Stimulated activated CD8-positive, alpha-beta memory T cell treated with anti-CD3 and anti-CD28 coated beads, Interleukin-12 subunit alpha, Interleukin-12 subunit beta, amount 100 ng/mL, for 4 hours (primary cell): ENCODE measurements at places on chromosomes 16 and 17.

- no peak for DNase-seq
These were observed 173.0 kb downstream of the KATNIP start for GRCh38 chr16:27722892-27723450.

GRCh38 chr16:84141143-84141670 lies 3.8 kb downstream of the HSDL1 start:
- no peak for DNase-seq

DNA sequence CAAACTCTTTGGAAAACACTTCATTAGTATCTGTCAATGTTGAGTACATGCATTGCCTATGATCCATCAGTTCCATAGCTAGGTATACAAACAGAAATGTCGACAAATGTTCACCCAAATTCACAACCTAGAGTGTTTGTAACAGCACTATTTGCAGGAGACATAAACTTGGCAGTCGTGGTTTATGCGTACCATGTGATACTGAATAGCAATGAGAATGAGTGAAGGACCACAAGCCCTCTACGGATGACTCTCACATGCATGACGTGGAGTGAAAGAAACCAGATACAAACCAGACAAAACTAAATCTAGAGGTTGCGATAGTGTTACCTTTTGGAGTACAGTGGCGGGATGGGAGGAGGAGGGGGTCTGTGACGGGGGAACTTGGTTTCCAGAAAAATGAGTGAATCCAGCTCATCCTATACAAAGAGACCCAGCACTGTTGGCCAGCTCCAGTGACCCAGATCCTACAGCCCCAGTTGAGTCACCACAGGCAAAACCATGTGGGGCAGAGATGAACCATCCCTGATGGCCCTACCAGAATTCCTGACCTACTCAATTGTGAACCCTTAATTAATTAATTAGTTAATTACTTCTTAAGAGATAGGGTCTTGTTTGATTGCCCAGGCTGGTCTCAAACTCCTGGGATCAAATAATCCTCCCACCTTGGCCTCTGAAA lies 15.9 kb upstream of the ULK2 start:
- no peak for DNase-seq

DNA sequence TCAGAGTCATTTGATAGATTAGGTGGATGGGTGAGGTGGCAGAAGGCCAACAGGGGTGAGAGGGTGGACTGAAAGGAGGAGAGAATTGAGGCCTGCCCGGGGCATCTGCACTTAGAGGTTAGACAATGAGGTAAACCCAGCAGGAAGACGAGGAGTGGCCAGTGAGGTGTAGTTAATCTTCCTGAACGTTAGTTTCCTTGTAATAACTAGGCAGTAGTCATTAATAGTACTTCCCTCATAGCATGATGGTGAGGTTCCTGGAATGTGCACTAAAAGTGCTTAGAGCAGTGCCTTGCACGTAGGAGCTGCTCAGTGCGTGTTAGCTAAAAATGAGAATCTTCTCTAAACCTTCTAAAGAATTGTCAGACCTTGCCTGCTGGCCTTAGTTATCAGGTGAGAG lies 13.5 kb upstream of the KSR1 start:
- DNase-seq: no peak

GRCh38 chr16:27118526-27118925 lies 51.8 kb downstream of the C16orf82 start:
- DNase-seq: no peak

DNA sequence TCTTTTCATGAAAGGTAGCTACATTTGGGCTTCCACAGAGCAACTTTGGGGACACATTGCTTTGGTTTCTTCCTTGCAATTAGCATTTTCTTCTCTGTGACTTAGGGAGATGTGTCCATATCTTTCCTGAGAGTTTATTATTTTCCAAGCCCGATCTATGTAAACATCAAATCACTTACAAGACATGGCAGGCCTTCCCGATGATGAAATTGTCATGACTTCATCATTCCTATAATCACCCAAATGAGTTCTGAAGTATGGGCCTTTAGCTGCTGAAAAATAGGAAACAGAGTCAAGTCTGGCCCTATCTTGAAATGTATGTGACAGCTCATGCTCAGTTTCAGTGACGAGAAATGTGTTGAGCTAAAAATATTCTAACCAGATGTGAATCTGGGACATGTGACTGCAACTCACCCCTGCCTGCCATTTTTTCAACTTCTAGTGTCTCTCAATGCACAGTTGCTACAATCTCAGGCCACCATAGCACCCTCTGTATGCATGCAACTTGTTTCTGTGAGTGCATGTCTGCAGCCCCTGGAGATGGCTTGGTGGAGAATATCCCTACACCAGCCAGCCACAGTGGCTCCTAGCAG lies 199.6 kb upstream of the MAF start:
- no peak for DNase-seq
